ENCODE measurements at places on chromosomes 3 and 15.

GRCh38 chr3:12470111-12470510 is 14.2 kb upstream of the TSEN2 start:
- DNase-seq = no peak

- DNase-seq = no peak
Measured at GRCh38 chr3:63116922-63117321, 161.2 kb upstream of the SYNPR start.

- DNase-seq = no peak
Measured at GRCh38 chr3:133274477-133274876, 125.4 kb upstream of the BFSP2 start.

DNA sequence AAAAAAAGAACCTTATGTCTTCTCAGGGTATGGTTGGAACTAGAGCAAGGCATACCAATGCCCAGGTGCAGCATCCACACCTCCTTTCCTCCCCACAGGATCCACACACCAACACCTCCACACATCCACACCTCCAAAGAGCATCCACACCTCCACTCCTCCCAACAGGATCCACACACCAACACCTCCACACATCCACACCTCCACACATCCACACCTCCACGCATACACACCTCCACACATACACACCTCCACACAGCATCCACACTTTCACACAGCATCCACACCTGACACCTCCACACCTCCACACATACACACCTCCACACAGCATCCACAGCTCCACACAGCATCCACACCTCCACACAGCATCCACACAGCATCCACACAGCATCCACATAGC is 5.3 kb downstream of the MESP1 start:
- no peak for DNase-seq

DNA sequence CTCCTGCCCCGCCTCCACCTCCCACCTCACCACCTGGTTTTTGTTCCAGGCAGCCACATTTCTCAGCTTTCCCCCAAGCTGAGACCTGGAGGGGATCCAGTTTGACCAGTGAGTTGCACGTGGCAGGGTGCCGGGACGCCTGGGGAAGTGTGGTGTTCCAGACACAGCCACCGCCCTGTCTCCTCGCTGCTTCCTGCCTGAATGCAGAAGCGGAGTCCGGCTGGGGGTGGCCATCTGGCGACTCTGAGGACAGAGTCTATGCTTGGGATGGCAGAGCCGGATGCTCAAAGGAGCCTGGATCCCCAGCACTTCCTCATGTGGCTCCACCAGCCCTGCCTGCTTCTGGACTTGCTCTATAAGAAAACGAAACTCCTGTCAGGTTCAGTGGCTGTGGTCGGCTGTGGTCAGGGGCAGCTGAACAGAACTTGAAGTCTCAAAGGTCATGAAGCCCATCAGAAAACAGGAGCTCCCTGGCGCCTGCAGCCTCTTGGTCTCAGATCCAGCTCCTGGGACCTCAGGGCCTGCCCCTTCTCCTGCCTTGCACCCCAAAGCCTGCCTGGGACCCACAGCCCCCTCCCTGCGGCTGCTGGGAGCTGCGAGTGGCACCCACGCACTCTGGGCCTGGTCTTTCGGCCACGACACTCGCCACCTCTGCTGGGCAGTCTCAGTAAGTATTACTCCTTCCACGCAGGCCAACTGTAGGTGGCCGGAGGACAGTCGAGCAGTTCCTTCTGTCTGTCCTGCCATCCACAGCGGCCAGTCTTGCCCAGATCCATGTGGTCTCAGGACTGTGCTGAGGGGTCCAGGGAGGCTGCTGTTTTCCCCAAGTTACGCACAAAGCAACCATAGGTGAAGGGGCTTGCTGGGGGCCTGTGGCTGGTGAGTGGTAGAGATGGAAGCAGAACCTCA is 112.8 kb upstream of the MEF2A start:
- no peak for DNase-seq

DNA sequence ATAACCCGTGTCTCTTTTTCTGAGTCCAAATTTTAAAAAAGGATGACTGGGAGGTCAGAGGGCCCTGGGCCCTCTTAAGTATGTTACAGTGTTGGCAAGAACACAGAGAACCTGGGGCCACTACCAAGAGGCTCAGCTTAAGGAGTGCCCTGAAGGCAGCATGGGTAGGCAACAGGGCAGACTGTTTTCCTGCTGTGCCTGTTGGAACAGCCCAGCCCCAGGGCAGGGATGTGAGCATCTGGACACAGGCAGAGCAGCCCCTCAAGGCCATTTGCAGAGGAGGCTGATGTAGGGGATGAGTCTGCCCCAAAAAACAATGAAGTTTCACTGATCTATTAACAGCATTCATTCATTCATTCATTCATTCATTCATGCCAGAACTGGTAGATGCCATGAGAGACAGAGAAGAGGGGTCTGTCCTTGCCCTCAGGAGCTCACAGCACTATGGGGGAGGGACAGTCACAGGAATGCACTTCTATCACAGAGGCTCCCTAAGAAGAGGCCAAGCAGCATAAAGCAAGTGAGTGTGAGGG is 2.2 kb upstream of the LTF start:
- no peak for DNase-seq

GRCh38 chr3:195162816-195163215 is 108.1 kb downstream of the XXYLT1 start:
- no peak for DNase-seq

All from NCI-H187 treated with DMSO at 0.1 percent for 48 hours (cell line).